Daoy (cell line): ENCODE measurements at places on chromosomes 4 and X. TPM values are rescaled to one million over a fixed set of nuclear protein-coding genes. Genes with fewer than 3 reads are reported as not detected.
A peak's percentile ranks its signal among the peaks of the same experiment; 100 is the strongest.

DNA sequence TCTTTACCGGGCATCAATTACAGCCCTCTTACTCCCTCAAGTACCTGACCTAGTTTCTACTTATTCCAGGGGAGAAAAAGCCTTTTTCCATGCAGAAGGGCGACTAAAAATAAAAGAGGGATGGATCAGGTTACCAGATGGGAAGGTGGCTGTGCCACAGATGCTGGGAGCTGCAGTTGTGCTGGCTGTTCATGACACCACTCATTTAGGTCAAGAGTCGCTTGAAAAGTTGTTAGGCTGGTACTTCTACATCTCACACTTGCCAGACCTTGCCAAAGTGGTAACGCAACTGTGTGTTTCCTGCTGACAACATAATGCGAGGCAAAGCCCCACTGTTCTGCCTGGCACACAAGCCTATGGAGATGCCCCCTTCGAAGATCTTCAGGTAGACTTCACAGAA lies 148.4 kb upstream of the FGF16 start:
- no peak for DNase-seq

DNA sequence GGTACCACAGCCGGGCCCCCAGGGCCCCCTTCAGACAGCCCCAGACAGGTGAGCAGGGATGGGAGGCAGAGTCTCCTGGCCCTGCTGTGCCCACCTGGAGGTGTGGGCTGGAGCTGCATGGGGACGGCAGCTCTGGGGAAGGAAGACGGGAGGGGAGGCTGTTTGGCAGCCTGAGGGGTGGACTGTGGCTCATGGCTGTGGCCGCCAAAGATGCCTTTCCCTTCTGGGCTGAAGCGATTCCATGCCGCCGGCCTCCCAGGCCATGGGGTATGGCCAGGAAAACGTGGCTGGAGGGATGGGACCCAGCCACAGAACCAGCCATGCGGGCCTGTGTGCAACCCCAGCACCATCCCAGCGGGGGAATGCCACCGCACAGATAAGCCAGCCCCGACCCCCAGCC lies 65.7 kb downstream of the FAM53A start:
- no peak for DNase-seq

DNA sequence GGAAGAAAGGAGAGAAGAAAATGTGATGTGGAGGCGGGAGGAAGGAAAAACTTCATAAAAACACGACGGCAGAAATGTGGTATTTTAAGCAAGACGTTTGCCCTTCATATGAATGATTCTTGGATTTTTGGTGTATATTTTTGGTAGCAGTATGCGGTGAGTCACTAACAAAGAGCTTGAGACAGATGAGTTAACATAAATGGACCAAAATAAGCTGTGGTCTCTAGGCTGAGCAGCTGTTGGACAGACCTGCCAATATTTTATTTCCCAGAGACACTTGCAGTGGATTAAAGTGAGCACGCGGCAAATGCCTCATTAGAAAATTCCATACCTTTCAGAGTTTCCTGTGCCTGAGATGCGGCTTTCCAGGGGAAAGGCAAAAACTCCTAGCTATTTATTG lies 43.1 kb upstream of the RPS6KA3 start:
- DNase-seq = no peak

DNA sequence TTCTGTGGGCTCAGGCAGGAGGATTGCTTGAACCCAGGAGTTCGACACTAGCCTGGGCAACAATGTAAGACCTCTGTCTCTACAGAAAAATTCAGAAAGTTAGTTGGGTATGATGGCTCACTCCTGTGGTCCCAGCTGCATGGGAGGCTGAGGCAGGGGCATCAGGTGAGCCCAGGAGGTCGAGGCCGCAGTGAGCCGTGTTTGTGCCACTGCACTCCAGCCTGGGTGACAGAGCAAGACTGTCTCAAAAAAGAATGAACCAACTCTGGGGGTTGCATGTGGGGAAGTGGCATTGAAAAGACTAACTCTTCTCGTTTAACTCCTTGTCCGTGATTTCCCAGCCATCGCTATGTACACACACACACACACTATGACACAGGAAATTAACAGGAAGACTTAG lies 26.9 kb downstream of the ENOPH1 start:
- DNase-seq = no peak

GRCh38 chr4:103079621-103080020 lies 3.1 kb upstream of the SLC9B2 start:
- DNase-seq = no peak

GRCh38 chr4:119093042-119093827 lies 42.4 kb upstream of the MYOZ2 start:
- peak; percentile 12 for DNase-seq

The GPAT3 gene
- total RNA-seq = 29.7 and 31.3 TPM in 2 replicates

- DNase-seq = no peak
Measured at GRCh38 chrX:142040906-142041305, 137.2 kb downstream of the MAGEC1 start.

The S100G gene
- not detected in 2 replicates for total RNA-seq

GRCh38 chr4:27638163-27638915 lies 777.7 kb downstream of the STIM2 start:
- DNase-seq = no peak

GRCh38 chrX:150238632-150239382 lies 124.3 kb upstream of the MAMLD1 start:
- DNase-seq = no peak

The RAPGEF2 gene
- total RNA-seq = 9.1 and 12.2 TPM in 2 replicates

GRCh38 chr4:108851366-108851765 lies 88.5 kb upstream of the ETNPPL start:
- DNase-seq = no peak

- no peak for DNase-seq
Measured at GRCh38 chr4:3075652-3075981, 1.1 kb downstream of the HTT start.

- DNase-seq = no peak
Measured at GRCh38 chr4:38209654-38210053, 249.5 kb downstream of the PTTG2 start.

DNA sequence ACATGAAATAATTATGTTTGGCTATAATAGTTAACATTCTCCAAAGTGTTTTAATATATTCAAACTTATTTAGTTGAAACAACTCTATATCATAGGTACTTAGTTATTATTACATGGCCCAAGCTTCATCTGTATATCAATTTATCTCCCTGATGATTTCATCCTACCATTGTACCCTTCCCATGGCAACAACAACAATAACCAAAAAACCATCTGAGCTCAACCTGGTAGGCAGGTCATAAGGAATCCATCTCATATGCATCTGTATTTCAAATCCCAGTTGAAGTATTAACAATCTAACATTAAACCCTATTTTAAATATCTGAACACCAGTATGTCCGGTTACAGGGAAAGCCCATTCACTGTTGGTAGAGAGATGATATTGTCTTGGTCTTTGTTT lies 33.1 kb upstream of the SLC7A11 start:
- no peak for DNase-seq

- DNase-seq = peak; percentile 70
Measured at GRCh38 chrX:136251041-136251991, at the start of gene MAP7D3. TSS of gene MAP7D3 (minus strand) at chrX:136251400. CDS start at chrX:136251358, 42 bp downstream.

- no peak for DNase-seq
Measured at GRCh38 chrX:44228621-44229020, 114.9 kb downstream of the EFHC2 start.

The HELT gene
- not detected in 2 replicates for total RNA-seq

DNA sequence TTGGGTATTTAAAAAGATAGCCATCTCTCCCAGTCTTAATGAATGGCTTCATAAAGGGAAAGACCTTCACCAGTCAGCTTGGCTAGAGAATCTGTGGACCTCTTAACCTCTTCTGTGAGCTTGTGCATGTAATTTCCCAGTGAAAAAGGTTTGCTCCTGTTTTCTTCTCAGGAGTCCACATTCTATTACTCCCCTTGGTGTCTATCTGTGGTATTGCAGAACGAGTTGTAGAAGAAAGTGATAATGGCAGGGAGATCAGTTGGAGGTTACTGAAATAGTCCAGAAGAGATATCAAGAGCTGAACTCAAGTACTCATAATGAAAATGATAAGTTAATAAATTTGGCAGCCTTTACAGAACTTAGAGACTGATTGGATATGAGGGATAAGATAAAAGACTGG lies 16.5 kb upstream of the VAMP7 start:
- DNase-seq = no peak

GRCh38 chrX:68922013-68922412 lies 93.2 kb downstream of the EFNB1 start:
- no peak for DNase-seq

The RAB41 gene
- not detected in 2 replicates for total RNA-seq

The SOWAHB gene
- not detected in 2 replicates for total RNA-seq

DNA sequence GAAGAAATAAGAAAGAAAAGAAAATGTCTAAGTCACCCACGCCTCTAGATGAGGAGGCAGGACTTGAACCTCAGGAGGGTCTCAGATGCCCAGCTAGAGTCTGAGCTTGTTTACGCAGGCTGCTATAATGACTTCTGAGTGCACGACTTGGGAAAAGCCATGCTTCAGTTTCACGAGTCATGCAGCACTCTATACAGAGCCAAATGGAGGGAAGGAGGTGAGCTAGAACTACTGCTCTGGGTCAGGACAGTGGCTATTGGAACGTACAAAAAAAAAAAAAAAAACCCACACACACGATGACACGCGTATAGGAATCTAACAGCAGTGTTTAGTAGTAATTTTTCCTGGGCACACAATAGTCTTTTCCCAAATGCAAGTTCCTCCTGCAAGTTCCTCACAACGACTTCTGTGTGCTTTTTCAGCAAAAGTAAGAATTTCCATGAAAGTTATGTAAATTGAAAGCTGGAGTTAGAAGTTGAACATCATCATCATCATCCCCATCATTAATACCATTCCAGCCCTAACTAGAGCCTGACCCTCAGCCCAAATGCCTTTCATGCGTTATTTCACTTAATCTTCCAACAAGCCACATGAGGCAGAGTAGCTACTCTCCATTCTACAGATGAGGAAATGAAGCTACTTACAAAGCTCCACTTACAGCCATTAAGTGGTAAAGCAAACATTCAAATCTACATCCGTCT lies 36.6 kb downstream of the IRF2 start:
- no peak for DNase-seq

GRCh38 chr4:152348670-152349069 lies 187.2 kb downstream of the FBXW7 start:
- DNase-seq = no peak

DNA sequence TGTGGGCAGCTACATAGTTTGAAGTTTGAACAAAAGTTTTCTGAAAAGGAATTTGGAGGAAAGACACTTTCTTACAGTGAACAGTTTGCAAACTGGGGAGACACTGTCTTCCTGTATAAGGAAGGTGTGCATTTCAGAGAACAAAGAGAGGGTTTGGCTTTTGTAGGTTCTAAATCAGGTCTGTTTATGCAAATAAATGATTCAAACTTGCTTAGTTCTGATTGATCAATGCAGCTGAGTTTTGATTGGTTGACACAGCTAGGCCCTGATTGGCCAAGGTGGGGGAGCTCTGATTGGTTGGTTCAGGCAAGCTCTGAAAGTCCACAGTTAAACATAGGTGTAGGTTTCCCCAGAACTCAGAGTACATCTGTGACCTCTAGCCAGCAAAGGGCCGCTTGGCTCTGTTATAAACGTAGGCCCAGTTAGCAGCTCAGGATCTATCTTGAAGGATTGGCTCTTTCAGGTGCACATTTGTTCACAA lies 63.0 kb upstream of the ENPP6 start:
- no peak for DNase-seq

DNA sequence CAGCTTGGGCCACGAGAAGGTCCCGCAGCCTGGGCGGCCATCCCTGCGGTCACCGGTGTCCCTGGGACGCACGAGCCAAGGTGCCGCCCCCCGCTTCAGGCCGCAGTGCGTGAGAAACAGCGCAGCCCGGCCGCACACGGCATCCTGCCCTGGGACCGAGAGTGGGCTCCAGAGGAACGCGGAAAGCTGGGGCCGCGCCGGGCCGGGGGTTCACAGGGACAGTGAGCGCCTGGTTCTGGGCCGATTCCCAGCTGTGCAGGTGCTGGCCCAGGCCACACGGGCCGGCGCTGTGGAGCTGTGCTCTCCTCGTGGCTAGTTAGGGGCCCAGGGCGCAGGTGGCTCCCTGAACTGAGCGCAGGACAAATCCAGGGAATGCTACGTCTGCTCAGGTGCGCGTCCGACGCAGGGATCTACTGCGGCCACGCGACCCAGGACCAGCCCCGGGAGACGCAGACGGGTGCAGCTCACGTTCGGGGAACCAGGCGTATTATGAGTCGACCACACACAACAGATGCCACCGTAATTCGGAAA lies 25.8 kb upstream of the GTPBP6 start:
- no peak for DNase-seq

The CTBP1 gene
- total RNA-seq = 110 and 115 TPM in 2 replicates

DNA sequence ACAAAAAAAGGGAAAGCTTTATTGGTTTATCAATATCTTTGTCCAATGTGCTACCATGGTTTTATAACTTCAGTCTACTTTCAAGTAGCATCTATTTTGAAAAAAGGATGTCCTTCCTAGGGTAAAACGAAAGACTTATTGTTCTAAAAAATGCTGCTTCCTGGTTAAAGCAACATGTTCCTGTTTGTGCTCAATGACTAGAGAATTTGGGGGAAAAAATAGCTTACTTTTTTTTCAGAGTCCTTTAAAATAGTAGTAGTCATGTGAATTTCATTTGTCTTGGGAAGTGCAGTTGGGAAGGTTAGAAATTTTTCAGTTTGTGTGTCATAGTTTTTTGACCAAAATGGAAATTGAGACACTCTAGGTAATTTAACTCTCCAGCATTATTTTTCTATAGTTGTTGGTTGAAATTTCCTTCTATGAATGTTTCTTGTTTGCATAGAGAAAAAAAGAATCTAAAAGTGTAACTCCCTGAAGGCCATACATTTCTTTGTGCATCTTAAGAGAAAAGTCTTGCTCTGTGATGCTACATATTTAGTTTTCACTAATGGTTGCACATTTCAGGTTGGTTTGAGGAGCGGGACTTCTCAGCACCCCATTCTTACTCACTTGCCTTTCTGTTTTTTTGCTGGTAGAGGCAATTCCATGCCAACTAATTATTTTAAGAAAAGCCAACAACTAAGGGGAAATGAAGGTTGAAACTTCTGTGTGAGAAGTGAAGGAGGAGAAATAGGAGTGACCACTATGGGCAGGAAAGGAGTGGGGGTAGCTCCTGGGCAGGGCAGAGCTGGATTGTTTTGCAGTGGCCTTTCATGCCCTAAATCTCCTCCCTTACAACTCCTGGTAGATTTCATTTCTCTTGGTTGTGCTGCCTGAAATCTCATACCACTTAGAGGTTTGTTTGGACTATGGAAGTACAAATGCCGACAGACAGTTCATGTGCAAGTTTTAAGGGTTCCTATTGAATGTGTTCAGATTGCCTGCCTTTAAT lies 76.4 kb downstream of the RAPGEF2 start:
- DNase-seq = no peak

DNA sequence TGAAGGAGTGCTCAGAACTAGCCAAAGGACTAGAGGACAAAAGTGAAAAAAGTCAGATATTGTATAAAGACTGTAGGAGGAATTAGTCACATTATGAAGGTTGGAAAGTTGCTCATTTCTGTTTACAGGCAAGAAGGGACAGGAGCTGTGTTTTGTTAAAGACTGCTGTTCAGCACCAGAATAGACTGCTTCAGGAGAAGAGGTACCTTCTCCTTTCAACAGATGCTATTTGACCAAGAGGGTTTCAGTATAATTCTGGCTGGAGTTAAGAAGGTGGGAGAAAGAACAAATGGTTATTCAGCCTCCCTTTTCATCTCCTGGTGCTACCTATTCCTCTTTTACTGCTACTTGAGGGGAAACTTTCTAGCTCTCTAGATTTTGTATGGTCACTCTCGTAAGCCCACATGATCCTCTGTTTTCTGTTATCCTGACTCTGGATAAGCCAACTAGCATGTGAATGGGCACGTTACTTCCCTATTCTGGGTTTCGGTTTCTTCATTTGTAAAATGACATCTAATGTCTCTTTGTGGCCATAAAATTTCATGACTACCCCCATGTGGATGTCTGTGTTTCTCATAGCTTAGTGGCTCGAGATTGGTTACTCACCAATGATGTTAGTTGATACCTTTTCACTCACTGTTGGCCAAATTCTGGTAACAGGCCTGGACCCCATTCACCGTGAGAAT lies 68.9 kb downstream of the SH2D1A start:
- no peak for DNase-seq
